Central memory CD4-positive, alpha-beta T cell (primary cell): ENCODE measurements at places on chromosomes 2 and 18.

DNA sequence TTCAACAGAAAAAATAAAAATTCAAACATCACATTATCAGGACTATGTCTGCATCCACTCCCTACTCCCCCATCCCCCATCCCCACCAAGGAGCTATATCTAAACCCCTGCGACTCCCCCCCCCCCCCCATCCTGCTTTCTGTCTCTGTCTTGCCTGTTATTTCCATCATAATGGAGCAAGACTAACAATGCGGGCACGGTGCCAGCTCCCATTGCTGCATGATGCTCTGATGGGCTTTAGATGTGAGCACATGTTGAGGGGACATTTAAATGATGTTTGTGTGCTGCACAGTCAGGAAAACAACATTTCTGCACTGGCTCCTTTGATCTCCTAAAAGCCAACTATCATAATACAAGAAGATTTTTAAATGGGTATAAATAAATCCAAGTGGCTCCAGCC is 644.2 kb upstream of the SETBP1 start:
- DNase-seq = no peak

DNA sequence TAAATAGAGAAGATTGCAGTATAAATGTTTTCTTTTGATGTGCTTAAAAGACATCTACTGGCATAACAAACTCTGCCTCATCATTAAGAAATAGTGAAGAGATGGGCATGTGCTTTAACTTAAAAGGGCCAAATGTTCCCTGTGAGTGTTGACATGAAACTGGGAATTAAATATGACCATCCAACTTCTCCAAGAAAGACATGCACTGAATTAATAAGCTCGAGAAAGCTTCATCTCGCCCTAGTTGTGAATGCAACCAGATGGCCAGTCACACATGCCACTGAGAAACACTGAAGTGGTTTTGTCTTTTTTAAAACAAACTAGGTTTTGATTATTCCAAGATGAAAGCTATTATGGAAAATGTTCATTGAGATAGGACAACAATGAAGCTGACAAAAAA is 479.2 kb downstream of the RIT2 start:
- DNase-seq = no peak

- DNase-seq = no peak
Observed at GRCh38 chr2:201936817-201937216, 96.8 kb upstream of the FZD7 start.

DNA sequence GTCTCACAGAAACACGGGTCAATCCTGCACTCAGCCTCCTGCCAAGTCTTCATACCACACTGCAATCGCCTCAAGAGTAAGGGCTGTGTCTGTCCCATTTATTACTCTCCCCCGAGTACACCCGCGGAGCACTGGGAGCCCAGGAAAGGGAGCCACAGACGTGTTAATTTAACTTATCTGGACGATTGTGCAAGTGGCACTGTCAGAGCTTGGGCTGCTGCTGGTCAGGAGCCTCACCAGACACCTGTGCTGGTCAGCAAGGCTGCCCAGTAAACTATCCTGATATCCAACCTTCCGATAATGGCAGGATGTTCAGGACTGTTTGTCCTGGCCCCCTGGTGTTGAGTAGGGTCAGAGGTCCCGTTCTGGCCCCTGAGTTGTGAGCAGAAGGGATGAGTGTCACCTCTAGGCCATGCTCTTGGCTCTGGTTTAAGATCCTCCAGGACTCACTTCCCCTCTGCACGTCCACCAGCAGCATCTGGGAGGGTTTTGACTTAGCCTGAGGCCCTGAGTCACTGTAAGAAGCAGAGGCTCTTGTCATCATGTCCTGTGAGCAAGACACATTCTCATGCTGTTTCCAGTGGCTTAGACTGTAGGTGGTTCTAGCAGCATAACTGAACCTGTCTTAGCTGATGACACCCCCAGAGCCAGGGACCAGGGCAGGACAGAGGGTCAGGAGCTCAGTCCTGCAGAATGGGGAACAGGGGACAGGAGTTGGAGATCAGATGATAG is 82.5 kb upstream of the ARL4C start:
- DNase-seq = no peak

- no peak for DNase-seq
Observed at GRCh38 chr2:37849911-37850310, 75.2 kb upstream of the RMDN2 start.

- peak; percentile 79 for DNase-seq
Observed at GRCh38 chr2:101328474-101329007, 20.0 kb upstream of the RNF149 start.

GRCh38 chr18:21826196-21826595 is 85.6 kb downstream of the MIB1 start:
- DNase-seq = no peak

GRCh38 chr2:159106109-159106508 is 137.7 kb downstream of the TANC1 start:
- no peak for DNase-seq

GRCh38 chr18:3104190-3105054 is 91.5 kb upstream of the LPIN2 start:
- no peak for DNase-seq

DNA sequence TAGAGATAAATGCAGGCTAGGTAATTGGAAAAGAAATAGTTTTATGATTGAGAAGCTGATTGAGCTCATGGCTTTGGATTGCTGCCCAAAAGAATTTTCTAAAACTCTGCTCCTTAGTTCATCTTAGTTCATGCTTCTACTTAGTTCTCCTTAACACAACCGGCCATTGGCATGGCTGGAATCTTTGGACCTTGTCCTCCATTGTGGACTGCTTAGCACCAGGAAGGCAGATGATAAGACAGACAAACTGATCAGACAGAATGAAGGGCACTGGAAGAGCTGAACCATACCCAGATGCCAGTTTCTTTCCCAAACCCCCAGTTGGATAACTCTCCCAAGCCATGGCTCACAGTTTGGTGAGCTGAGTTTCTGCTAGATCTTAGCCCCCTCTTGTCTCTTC is 36.3 kb upstream of the NABP1 start:
- DNase-seq = no peak

GRCh38 chr18:69177702-69178101 is 223.0 kb upstream of the DOK6 start:
- DNase-seq = no peak

DNA sequence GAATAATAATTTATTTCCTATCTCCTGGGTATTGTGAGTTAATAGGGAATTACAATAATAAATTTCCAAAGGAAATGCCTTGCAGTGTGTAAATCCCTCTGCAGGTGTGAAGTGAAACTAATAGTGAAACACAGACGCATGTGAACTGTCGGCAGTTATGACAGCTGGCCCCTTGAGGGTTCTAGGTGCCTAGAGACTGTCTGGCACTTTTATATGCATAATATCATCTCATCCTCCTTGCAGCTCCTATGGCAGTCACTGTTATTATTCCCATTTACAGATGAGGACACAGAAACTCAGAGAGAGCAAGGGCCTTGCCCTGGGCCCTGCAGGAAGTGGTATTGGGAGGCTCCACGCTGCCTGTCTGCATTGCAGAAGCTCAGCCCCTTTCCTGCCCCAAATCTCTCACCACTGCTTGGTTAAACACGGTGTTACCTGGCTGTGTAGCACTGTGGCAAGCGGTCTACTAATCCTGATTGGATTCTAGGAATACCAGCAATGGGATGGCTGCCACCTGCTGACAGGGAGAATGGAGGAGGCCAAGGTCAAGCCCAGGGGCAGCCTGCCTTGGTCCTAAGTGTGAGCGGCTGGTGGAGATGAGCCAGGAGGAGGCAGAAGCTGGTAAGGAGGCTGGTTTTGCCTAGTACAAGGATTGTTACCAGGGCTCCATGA is 32.8 kb upstream of the ACKR3 start:
- peak; percentile 67 for DNase-seq

- DNase-seq = no peak
Observed at GRCh38 chr2:144402251-144402650, 117.7 kb downstream of the ZEB2 start.

DNA sequence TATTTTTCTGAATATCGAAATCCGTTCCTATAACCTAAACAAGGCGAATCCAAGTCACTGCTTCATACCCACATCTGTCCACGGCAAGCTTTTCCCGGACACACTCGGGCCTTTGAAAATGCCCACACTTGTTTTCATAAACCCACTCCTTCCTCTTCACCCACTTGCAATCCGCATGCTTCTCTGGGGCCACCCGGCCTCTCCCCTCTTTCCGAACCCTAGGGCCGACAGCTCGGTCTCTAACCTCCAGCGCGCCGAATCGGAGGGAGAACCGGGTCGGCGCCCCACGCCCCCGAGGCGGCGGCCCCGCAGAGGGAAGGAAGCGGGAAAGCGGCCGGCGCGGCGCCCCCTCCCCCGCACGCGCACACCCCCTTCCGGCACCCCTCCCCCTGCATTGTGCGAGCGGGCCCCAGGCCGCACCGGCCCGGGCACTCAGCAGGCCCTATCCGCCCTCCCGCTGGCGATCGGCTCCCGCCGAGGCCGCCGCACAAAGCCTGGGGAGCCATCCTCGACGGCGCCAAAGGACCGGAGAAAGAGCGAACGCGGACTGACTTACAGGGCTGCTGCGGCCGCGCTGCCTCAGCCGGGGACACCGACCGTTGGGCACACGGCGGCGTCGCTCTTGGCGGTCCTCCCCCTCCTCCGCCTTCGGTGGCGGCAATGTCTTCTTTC is 467 bp downstream of the PUM2 start:
- peak; percentile 59 for DNase-seq

DNA sequence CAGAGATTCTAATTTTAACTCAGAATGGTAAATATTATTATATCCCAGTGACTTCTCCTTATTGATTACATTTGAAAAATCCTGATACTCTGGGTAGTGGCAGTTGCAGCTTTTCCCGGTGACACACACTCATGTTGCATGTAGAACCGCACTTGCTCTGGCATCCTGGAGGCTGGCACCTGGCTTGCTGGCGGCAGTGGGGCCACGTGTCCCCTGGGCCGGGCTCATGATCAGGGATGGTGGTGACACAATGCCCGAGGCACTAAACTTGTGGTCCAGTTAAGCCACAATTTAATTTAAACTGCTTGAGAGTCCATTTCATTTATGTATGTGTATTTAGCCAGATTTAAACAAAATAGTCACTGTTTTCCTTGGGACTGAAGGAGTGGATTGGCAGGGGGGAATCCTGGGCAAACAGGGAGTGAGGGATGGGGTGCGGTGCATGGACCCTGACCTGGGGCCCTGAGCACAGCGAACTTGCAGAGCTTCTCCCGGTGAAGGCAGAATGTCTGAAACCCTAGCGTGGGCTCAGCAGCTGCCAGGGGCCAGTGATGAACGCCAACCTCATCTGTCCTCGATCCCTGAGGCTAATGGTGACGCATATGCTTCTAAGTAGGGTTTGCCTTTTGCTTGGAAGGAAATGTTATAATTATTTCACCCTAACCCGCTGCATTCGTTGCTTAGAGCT is 50.0 kb downstream of the KCNG2 start:
- DNase-seq = no peak

DNA sequence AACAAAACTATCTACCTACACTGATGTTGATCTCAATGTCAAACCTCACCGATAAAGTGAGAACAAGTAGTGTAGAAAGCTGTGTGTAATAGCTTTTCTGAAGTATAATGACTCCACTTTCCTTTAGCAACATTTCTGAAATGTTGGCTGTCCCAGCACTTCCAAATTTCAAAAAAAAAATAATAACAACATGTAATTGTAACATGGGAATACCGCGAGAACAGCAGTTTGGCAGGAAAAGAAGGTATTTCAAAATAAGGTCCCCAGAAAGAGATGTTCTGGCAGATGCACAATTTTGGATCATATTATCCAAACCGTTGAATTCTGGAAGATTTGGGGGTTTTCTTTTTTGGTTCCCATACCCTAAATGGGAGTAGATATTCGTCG is 352.0 kb downstream of the ARHGAP15 start:
- DNase-seq = no peak

DNA sequence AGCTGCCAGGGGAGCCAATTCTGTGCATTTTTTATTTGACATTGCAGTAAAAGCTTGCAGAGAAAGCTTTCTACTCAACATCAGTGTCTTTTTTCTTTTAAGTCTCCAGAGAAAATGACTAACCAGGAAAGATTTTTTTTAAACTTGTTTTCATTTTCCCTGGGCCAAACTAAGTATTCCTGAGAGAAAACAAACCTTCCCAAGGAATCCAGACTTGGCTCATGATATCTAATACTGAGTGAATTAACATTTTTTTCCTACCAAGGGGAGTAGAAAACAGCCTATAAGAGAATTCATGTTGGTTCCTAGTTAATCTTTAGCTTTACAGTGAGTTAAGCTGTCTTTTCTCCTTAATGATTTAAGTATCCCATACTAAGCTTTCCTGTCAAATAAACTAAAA is 46.7 kb downstream of the DAPL1 start:
- no peak for DNase-seq

- DNase-seq = no peak
Observed at GRCh38 chr18:7904529-7904928, 337.4 kb downstream of the PTPRM start.

GRCh38 chr2:217151509-217152206 is 291.8 kb upstream of the TNP1 start:
- no peak for DNase-seq

DNA sequence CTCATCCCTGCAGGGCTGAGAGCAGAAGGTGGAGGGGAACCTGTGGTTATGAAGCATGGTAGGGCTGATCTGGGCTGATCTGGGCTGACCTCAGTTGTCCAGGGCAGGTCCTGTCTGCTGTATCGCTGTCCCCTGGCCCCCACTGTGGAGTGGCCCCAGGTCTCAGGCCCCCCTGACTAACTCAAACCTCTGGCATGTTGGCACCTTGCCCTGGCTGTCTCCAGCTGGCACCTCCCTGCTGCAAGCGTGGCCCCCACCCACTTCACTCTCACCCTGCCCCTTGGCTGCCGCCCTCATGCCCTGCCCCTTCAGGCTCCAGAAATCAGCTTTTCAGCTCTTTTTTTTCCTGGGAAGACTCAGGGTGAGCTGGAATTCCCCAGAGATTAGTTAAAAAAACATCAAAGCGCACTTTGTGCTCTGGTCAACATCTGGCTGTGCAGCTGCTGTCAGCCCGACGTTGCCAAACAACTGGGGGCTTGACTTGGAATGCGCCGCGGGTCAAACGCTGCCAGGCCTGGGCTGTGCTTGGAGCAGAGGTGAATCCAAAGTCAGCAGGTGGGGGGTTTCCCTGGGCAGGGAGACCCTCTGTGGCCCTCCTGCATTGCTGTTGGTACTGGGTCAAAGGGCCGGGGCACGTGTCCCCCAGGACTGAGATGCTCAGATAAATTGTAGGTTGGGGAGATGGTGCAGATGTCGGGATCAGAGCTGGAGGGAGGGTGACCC is 173.8 kb upstream of the HDAC4 start:
- DNase-seq = no peak

DNA sequence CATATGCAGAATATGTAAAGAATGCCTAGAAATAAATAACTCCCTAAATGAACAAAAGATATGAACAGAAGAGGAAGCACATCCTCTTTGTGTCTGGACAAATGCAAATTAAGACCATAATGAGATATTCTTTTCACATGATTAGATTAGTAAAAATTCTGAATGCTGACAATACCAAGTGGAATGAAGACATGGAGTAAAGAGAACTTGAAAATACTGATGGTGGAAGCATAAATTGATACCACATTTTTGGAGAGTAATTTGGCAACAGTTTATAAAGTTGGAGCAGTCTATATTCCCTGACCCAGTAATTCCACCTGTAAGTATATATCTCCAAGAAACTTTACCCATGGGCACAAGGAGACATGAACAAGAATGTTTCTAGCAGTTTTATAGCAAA is 130.0 kb downstream of the CAPN13 start:
- no peak for DNase-seq
